ENCODE measurements at places on chromosomes 2 and 18.
A peak's percentile ranks its signal among the peaks of the same experiment; 100 is the strongest.

DNA sequence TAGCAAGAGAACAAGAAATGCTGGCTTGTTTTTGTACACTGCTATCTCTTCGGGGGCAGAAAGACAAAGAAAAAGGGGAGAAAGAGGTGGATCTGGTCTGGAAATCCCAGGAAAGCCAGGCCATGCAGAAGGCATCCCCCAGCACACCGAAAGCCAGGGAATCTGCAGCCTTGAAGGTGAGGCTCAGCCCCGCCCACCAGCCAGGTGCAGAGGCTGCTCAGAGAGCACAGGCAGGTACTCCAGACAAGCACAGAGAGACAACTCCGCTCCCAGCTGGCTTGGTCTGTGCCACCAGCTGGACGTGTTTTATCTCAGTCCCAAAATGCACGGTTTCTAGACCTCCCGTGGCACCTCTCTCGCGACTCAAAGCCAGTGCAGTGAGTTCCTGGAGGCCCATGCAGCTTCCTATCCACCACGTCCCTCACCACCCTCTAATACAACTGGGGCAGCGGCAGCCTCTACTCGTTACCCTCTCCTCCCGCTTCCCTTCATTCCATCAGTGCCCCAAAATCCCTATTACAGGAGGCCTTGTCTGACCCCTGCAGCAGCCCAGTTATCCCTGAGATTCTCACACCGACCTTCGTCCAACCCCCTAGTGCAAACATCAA is 62.8 kb downstream of the HDAC4 start:
- DNase-seq = no peak

GRCh38 chr2:154142480-154142879 is 270.8 kb downstream of the GALNT13 start:
- DNase-seq = no peak

GRCh38 chr18:73153271-73153670 is 285.5 kb upstream of the NETO1 start:
- no peak for DNase-seq

- DNase-seq = no peak
Measured at GRCh38 chr2:26675651-26676255, 16.8 kb upstream of the KCNK3 start.

DNA sequence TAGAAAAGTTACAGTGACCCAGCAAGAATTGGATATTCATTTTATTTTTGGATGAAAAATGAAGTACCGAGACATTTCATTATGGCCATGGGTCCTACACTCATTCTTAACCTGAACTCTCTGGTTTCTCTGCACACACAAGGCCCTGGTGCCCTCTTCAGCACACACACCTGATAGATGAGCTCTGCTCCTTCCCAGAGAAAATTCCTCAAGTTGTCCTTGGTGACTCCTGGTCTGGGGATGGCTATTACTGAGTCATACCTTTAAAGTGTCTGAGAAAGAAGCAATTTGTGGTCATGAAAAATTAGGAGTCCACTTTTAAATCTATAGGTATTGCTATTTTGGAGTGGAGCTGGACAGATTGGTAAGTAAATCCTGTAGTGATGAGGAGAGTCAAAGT is 311.5 kb downstream of the CDH2 start:
- no peak for DNase-seq

- no peak for DNase-seq
Measured at GRCh38 chr2:232420463-232421188, 14.0 kb downstream of the ALPG start.

DNA sequence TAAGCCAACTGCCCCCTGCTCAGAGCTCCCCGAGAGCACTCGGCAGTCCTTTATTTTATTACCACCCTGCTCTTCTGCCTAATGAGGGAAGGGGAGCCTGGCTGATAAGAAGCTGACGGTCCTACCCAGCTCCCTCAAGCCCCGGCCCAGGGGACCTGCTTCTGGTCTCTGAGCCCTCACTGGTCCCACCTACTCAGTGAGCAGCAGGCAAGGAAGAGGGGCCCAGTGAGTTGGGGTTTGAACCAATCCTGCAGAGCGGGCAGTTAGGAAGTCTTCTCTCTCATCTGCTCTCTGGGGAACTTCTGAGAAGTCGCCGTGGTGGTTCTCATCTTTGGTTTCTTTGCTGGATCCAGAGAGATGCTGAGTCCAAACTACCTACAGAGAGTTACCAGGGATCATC is 218.9 kb downstream of the NDUFA10 start:
- DNase-seq = no peak

DNA sequence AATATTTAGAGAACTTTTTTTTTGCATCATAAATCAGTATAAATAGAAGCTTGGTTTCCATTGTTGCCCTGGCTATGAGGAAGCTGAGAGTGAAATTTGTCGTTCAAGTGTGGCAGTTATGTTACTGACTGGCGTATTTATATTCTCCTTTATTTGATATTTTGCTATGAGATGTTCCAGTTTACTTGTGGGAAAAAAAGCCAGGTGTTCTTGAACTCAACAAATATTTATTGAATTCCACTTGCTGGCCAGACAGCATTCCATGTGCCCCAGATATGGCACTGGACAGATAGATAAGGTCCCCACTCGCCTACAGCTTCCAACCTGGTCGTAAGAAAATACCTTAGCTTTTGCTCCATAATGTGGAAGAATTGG is 44.7 kb downstream of the NEDD4L start:
- no peak for DNase-seq

- peak; percentile 80 for DNase-seq
Measured at GRCh38 chr2:96083064-96083939, 33.1 kb downstream of the ADRA2B start.
